ENCODE measurements at places on chromosomes 4 and X.

DNA sequence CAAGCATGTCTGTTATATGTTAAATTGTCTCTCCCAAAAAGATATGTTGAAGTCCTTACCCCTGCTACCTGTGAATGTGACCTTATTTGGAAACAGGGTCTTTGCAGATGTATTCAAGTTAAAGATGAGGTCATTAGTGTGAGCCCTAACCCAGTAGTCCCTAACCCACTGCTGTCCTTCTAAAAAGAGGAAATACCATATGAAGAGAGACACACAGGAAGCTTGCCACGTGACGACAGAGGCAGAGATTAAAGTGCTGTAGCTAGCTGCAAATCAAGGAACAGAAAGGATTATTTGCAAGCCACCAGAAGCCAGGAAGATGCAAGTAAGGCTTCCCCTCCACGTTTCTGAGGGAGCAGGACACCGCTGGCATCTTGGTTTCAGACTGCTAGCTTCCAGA is 150.1 kb downstream of the HNRNPD start:
- DNase-seq = peak; percentile 53

GRCh38 chrX:109704563-109704962 is 28.5 kb downstream of the ACSL4 start:
- DNase-seq = no peak

- DNase-seq = peak; percentile 99
Observed at GRCh38 chr4:173334085-173334890, at the start of gene HMGB2. TSS of gene HMGB2 (minus strand) at chr4:173334358. CDS start at chr4:173333649, 709 bp downstream.

DNA sequence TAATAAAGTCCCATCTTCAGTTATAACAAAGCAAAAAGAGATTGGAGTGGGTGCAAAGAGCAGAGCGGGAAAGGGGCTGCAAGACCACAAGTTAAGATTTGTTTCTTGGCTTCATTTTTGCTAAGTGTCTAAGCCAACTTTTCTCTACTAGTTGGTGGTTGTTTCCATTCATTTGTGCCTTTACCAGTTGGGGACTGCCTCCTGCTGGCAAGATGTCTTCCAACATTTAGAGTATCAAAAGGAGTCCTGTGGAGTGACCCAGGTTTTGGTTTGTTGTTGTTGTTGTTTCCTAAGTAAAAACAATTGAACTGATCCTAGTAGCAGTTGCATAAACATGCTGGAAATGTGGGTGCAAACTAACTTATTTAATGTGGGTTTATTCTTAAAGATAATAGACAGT is 121.1 kb downstream of the SPATA18 start:
- DNase-seq = no peak

DNA sequence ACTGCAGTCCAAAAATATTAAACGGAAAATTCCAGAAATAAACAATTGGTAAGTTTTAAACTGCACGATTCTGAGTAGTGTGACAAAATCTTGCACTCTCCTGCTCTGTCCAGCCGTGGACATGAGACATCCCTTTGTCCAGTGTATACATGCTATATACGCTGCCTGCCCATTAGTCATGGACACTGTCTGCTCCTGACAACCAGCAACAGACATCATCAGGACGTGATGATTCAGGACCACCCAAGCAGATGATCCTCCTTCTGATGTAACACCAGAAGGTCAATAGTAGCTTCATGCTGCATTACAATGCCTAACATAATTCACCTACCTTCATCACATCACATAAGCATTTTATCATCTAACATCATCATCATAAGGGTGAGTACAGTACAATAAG is 36.3 kb downstream of the ATRX start:
- DNase-seq = no peak
